ENCODE measurements at places on chromosomes 16 and 17.

- no peak for DNase-seq
These were observed 54.1 kb downstream of the HLF start for GRCh38 chr17:55318715-55319487.

GRCh38 chr17:51260237-51261023, at the start of gene UTP18:
UTP18 (plus strand) TSS chr17:51260546; CDS start chr17:51260585, 39 bp downstream.
- DNase-seq = peak; percentile 97

DNA sequence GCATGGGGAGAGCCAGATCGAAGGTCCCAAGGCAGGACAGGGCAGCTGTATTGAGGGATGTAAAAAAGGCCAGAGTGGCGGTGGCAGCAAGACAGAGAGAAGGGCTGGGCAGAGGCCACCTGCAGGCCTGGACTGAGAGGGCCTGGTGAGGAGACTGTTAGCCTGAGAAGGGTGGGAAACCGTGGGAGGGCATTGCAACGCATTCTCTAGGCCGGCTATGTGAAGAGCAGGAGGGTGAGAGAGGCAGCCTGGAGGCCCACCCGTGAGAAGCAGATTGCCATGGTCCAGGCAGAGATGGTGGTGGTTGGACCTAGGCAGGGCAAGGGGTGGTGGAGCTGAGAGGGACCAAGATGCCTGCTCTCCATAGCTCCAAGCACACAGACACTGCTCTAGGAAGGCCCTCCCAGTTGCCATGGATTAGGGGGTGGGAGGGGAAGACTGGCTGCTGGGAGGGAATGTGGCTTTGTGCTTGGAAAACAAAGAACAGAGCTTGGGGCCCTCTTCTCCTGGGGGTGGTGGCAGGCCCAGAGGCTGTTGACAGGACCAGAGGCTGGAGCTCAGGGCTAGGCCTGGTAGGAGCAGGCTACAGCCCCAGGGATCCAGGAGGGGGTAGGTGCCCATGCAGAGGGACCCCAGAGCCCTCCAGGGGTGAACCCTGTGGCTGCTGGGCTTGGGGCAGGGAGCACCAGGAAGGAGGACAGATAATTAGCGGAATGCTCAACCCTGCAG, 12.4 kb upstream of the TCAP start:
- DNase-seq = no peak

GRCh38 chr17:7854078-7854777, 638 bp upstream of the TMEM88 start:
- no peak for DNase-seq

DNA sequence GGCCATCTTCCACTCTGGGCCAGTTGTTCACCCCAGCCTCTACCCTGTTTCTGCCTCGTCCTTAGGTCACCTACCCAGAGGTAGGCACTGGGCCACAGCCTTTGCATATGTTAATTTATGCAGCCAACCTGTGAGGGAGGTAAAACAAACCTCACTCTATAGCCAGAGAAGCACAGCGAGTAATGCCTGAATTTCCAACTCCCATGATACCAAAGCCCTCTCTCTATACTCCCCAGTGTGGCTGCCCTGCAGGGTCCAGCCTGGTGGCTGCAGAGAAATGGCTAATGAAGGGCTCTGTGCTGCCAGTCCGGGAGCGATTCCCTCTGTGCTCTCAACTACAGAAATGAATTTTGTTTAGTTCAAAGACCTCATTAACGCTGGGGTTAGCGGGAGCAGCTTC, 397.0 kb upstream of the CCL2 start:
- DNase-seq = no peak

- DNase-seq = no peak
These were observed 6.8 kb downstream of the GABARAPL2 start for GRCh38 chr16:75572864-75573542.

- no peak for DNase-seq
These were observed 32.5 kb downstream of the RANBP10 start for GRCh38 chr16:67773569-67774456.

All from activated CD8-positive, alpha-beta memory T cell treated with anti-CD3 and anti-CD28 coated beads, Interleukin-2, amount 10 ng/mL, durations not matched to agents 7 days and 5 days (primary cell).